ENCODE measurements at places on chromosomes 2 and 18.

DNA sequence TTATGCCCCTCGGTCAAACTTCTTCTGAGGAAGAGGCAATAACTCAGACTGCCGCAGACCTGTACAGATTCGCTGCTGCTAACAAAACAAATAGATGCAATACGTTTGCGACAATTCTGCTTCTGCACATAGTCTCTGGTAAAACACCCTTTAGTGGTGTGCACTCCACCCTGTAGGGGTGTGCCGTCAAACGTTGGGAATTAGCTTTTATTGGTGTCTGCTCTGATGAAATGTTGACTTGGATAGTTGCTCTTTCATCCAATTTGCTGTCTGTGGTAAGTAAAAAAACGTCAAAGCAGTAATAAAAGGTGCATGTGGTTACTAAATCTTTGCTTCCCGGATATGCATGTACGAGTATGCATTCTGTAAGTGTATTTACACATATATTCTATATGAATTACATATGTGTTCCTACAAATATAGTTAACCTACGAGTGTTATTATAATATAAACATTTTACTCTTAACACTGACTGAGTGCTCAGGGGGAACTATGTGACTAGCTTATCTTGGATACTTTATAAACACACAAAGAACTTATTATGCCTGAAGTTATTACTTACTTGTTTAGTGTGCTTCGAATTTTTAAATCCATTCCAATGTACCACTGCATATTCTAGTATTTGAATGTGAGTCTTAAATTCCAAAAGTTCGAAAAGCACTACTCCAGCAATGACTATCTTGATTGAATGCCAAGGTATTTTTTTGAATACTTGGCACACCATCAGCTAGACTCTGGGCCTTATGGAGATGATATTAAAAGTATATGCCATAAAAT, 610.2 kb downstream of the ZEB2 start:
- H3K4me3 ChIP-seq, result no peak overlapping the region
- H3K36me3 ChIP-seq, result no peaks in the 10 kb centered on the region
- no peaks in the 10 kb centered on the region for H3K4me1 ChIP-seq

DNA sequence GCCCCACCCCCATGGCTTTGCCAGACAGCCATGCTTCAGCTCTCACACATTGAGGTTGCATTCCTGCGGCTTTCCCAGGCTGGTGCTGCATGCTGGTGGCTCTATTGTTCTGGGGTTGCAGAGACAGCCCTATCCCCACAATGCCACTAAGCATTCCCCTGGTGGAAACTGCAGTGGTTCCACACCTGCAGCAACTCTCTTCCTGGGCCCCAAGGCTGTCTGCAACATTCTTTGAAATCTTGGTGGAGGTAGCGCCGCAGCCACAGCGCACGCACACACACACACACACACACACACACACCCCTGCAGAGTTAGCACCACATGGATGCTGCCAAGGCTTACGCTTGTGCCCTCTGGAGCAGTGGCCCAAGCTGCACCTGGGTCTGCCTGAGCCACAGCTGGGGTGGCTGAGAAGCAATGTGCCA, 21.4 kb downstream of the SFXN5 start:
- no peaks in the 10 kb centered on the region for H3K27me3 ChIP-seq
- H3K4me3 ChIP-seq, result no peak overlapping the region
- no peaks in the 10 kb centered on the region for H3K36me3 ChIP-seq
- no peak for DNase-seq
- H3K4me1 ChIP-seq, result no peaks in the 10 kb centered on the region

- H3K4me3 ChIP-seq, result no peak overlapping the region
- H3K36me3 ChIP-seq, result no peaks in the 10 kb centered on the region
- H3K27ac ChIP-seq, result no peak overlapping the region
Observed at GRCh38 chr18:36394486-36394885, 97.0 kb downstream of the FHOD3 start.

GRCh38 chr2:54947646-54948045, 102.6 kb downstream of the RTN4 start:
- H3K4me3 ChIP-seq, result no peak overlapping the region
- H3K36me3 ChIP-seq, result no peaks in the 10 kb centered on the region
- no peaks in the 10 kb centered on the region for H3K27me3 ChIP-seq
- no peak for DNase-seq
- no peaks in the 10 kb centered on the region for H3K4me1 ChIP-seq
- H3K27ac ChIP-seq, result no peak overlapping the region

- no peak overlapping the region for H3K27ac ChIP-seq
- no peak for DNase-seq
- no peaks in the 10 kb centered on the region for H3K36me3 ChIP-seq
- peaks cover 7% of the 10 kb centered on the region for H3K4me1 ChIP-seq
- no peak overlapping the region for H3K4me3 ChIP-seq
Observed at GRCh38 chr2:189104934-189105333, 74.6 kb downstream of the COL5A2 start.

- DNase-seq, result no peak
- peak overlapping the region; percentile 83 for H3K4me3 ChIP-seq
- peak overlapping the region; percentile 96 for H3K27ac ChIP-seq
- no peaks in the 10 kb centered on the region for H3K36me3 ChIP-seq
Observed at GRCh38 chr2:172426635-172427255, 641 bp upstream of the ITGA6 start.

- no peaks in the 10 kb centered on the region for H3K27me3 ChIP-seq
- no peaks in the 10 kb centered on the region for H3K36me3 ChIP-seq
- peak; percentile 65 for DNase-seq
Observed at GRCh38 chr2:112834396-112835037, 2.1 kb downstream of the IL1B start.

DNA sequence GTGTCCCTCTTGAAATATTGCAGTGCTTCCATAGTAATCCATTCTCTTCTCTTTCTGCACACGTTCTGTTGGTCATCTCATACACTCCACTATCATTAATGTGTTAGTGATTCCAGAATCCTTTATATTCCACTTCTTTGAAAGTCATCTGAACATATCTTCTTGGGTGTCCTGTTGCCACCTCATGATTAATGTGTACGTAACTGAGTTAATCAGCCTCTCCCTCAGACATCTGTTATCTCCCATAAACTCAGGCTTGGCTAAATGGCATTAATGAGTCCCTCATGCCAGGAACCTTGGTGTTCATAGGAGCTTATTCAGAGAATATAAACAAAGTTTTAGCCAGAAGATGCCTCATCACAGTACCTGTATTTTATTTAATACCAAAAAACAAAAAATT, 126.4 kb downstream of the NCOA1 start:
- H3K4me3 ChIP-seq, result no peak overlapping the region
- H3K27ac ChIP-seq, result no peak overlapping the region
- no peaks in the 10 kb centered on the region for H3K36me3 ChIP-seq
- H3K4me1 ChIP-seq, result no peaks in the 10 kb centered on the region
- H3K27me3 ChIP-seq, result no peaks in the 10 kb centered on the region

DNA sequence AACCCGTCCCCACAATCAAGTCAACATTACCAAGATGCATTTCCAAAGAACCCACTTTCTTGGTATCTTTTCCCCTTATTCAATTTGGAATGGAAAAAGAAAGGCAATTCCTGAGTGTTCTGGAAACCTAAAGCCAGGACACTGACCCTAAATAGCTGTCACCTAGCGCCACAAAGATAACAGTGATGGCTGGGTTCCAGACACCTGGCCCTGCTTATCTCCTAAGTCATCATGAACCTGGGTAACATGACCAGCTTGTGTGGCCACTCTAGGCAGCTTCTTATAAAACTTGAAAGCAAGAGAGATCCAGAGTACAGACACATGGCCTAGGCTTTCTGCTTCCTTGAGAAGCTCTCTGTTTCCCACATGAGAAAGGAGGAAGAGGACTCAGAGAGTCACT, 95.4 kb downstream of the BOD1L2 start:
- H3K27ac ChIP-seq, result no peak overlapping the region
- no peaks in the 10 kb centered on the region for H3K4me1 ChIP-seq
- DNase-seq, result no peak
- H3K36me3 ChIP-seq, result no peaks in the 10 kb centered on the region
- no peaks in the 10 kb centered on the region for H3K27me3 ChIP-seq
- H3K4me3 ChIP-seq, result no peak overlapping the region

Data from pancreas (tissue), 10 donors.